Stimulated activated CD4-positive, alpha-beta T cell treated with anti-CD3 and anti-CD28 coated beads, Interleukin-15, amount 100 ng/mL, for 1 hour (primary cell): ENCODE measurements at places on chromosomes 12 and 14.

GRCh38 chr12:47750229-47750798, 8.4 kb downstream of the RAPGEF3 start:
- no peak for DNase-seq

- DNase-seq, result no peak
These were observed 75.9 kb downstream of the RCOR1 start for GRCh38 chr14:102668291-102668873.

DNA sequence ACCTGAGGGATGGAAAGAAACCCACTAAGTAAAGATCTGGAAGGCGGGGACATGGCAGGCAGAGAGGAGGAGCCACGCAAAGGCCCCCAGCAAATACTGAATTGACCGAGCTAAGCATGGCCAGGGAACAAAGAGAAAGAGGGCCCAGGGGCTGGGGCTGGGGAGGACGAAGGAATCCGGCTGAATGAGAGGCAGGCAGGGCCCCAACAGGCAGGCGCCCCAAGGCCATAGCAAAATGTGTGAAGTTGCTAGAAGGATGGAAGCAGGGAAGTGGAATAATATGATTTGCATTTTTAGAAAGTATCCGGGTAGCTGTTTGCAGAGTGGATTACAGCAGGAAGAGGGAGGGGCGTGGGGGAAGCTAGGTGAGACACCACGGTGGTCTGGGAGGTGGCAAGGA, 49.1 kb downstream of the RFLNA start:
- DNase-seq, result no peak

- DNase-seq, result no peak
These were observed 9.3 kb downstream of the AMN start for GRCh38 chr14:102931580-102932285.

DNA sequence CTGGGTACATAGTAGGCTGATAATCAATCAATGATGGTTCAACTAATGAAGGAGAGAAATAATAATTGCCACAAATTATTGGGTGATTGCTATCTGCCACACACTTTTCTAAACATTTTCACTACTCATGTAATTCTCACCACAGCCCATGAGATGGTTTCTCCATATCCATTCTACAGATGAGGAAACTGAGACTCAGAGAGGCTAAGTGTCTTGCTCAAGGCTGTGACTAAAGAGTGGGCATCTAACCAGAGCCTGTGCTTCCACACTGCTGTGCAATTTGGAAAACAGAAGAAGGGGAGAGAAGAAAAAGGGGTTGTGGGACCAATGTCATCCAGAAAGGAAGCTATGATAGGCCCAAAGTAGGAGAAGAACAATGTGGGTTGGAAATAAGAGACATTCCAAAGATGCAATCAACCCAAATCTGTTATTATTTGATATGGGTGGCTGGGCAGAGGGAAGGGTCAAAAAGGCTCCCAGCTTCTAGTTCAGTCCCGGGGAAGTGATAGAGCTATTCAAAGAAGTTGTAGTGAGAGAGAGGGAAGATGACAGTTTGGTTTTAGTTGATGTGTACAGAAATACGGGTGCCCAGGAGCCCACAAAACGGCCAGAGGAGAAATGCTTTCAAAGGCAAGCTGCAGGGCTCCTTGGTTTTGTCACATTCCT, 483 bp upstream of the NR1H4 start:
- no peak for DNase-seq

GRCh38 chr14:50943261-50943942, 881 bp downstream of the PYGL start:
- DNase-seq, result no peak

- DNase-seq, result no peak
These were observed 51.8 kb upstream of the HIF1A start for GRCh38 chr14:61643555-61643954.

DNA sequence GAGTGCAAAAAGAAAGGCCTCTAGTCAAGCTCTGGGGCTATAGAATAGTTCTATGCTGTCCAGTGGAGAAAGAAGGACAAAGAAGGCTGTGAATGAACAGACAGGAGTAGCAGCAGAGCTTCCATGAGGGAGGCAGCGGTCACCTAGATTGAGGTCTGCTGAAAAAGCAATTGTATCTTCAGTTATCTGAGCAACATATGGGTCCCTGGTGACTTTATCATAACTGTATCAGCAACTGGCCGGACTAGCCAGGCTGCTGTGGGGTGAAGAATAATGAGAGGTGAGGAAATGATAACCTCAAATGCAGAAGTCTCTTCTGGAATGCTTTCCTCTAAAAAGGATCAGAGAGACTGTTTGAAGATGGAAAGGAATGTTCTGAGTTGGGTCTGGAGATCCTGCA, 971.3 kb upstream of the TMEM132C start:
- DNase-seq, result no peak

DNA sequence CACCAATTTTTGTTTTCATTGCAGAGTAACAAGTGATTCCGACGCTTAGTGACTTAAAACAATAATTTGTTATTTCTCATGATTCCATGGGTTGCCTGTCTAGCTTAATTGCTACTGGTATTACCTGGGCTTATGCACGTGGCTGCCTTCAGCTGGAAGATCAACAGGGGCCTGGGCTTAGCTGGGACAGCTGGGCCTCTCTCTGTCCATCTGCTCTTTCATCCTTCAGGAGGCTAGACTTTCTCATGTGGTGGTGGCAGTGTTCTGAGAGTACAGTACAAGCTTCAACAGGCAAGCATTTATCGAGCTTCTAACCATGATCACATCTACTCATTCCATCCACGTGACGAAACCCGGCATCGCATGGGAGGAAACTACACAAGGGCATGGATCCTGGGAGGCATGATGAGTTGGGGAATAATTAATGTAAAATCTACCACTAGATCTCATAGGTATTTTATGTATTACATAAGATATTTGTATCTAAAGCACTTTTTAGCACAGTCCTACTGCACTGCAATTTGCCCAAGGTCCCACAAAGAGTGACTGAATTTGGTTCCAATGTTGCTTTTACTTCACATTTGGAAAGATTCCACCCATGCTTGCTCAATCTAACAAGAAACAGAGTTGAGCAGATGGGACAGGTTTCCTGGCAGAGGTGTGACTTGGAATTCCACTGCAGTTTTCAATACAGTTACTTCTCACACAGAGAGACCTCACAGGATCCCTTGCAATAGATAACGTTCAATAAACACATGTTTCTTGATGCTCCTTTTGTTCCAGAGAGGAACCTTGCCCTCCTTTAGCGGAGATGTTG, 153.1 kb upstream of the FRMD6 start:
- no peak for DNase-seq

GRCh38 chr14:52042371-52043289, 26.2 kb downstream of the NID2 start:
- DNase-seq, result no peak

GRCh38 chr14:51967521-51967920, 21.8 kb upstream of the RTRAF start:
- no peak for DNase-seq

GRCh38 chr12:122851820-122852219, 16.6 kb downstream of the HIP1R start:
- DNase-seq, result no peak

- DNase-seq, result no peak
These were observed 94.1 kb downstream of the ANO6 start for GRCh38 chr12:45309836-45310626.

GRCh38 chr12:121668750-121669520, 519 bp downstream of the MORN3 start:
- peak; percentile 24 for DNase-seq

DNA sequence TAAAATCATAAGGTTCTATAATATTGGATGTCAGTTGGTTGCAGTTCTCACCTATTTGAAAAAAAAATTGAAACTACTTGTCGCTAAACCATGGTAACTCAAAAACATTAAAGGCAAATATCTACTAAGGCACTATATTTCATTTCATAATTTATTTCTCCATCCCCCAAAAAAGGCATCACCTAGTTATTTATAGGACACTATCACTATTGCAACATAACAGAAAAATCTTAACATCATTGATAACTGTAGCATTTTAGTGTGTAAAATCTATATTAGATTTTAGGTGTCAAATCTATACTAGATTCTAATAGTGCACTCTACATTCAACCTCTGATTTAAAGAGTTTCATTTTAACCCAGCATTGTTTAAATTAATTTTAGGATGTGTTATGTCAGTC, 1.7 kb downstream of the SPTSSA start:
- DNase-seq, result no peak
